ENCODE measurements at places on chromosomes 12 and 14.

DNA sequence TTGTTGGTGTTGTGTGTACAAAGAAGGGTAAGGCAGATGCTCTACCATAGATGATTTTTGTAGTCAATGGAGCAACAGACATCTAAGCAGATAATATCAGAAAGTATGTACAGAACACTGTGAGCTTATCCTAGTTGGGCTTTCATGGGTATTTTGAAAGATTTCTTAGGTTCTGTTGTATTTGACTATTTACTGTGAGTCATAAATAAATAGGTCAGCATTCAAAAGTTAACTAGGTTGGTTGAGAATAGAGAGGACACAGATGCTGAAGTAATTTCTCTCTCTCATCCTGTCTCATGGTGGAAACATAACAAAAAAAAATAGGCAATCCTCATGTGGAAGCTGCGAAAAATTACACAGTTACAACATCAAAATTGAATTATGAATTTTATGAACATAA, 413.5 kb downstream of the CCDC91 start:
- no peak for DNase-seq

DNA sequence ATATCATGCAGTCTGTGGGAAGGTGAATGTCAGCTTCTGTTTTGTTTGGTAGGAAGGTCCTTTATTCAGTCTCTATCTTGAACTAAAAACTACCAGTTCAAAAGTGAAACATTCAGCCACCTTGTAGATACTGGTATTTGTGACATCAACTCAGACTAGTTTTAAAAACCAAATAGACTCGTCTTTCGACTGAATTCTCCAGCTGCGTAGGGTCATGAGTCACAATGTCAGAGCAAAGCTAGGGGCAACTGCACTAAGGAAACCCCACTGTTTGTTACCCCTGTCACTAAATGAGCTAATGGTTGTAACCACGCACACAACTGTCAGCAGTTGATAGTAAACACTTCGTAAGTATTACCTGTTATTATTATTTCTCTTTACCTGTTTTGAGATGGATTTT, 144.6 kb downstream of the PRIMA1 start:
- DNase-seq, result no peak

DNA sequence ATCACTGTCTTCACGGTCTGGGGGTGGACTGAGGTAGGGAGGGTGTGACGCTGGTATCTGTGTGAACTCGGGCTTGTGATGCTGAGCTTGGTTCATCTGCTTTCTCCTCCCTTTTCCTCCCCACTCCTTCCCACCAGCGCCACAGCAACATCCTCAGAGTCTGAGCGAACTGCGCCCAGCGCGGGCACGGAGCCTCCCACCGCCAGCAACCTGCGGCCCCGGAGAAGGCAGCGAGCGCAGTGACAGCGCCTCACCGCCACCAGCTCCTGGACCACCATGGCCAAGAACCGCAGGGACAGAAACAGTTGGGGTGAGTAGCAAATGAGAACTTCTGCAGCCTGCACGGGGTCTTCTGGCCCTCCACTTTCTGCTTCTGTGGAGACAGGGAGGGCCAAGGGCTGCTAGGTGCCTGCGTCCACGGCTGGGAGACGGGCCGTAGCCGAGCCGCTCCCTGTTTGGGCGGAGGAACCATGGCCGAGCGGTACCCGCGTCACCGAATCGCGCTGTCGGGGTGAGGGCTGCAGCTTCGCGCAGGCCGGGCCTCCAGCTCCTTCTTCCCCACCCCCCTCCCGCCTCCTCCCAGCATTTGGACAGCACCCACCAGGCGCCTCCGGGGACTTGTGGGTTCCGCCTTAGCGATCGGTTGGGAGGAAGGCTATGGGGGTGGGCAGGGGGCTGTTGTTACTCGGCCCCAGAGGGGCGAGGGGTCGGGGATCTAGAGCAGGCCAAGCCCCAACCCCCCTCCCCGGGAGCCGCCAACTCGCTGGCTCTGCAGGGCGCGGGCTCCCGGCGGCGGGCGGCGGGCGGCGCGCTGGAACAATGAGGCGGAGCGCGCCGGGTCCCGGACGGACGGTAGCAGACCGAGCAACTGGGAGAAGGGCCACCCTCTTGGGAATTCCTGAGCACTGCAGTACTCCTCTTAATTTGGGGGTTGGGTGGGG, at the start of gene ATL1:
TSS of gene ATL1 (plus strand) at position 156 of the 941 bp plus-strand sequence. CDS start at position 277, 121 bp downstream.
- peak; percentile 83 for DNase-seq

DNA sequence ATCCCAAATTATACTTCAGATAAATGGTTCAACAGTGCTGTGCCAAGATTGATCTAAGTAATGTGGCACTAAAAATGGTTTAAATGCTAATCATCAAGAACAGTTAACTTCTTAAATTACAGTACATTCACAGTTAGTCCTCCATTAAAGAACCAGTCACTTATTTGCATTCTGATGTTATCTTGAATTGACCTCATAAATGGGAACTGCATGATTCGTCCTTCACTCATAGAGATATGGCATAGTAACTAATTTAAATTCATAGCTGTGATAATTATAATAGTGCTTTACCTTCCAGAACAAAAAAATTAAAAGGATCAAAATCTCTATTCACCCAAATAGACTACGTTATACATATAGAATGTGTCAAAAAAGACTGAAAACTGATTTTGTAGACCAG, 61.1 kb downstream of the COCH start:
- no peak for DNase-seq

GRCh38 chr14:80271389-80271788, 60.1 kb upstream of the DIO2 start:
- no peak for DNase-seq

GRCh38 chr12:115375186-115375991, 691.4 kb upstream of the TBX3 start:
- no peak for DNase-seq

GRCh38 chr12:10305411-10305810, 2.3 kb upstream of the KLRD1 start:
- DNase-seq, result no peak

- no peak for DNase-seq
These were observed 42.9 kb upstream of the ATP23 start for GRCh38 chr12:57898308-57898970.

- no peak for DNase-seq
These were observed 98.3 kb downstream of the TTC7B start for GRCh38 chr14:90717916-90718315.

DNA sequence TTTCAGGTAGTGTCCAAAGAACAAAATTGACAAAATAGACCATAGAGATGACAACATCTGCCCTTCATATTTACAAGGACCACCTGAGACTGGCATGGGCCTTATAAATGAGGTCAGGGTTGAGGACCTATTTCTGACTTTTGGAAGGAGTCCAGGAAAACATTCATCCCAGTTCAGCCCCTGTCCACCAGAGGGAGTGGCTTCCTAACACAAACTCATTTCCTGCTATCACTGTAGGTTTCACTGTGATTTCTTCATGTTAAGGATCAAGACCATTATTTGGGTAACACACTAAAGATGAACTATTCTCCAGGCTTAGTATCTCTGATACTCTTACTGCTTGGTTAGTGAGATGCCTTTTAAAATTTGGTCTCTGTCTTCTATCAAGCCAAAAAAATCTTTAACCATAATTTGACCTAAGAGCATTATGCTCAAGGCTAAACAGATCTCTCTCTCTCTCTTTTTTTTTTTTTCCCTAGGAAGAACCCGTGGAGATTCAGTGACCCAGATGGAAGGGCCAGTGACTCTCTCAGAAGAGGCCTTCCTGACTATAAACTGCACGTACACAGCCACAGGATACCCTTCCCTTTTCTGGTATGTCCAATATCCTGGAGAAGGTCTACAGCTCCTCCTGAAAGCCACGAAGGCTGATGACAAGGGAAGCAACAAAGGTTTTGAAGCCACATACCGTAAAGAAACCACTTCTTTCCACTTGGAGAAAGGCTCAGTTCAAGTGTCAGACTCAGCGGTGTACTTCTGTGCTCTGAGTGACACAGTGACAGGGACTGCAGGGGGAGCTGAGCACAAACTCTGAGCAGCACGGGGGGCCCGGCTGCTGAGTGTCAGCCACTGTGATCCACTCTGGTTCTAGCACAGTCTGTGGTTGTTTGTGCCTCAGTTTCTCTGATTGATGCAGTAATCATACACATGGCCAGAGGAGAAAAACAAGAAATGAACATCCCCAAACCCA, 267.6 kb upstream of the OR4E1 start:
- peak; percentile 4 for DNase-seq

DNA sequence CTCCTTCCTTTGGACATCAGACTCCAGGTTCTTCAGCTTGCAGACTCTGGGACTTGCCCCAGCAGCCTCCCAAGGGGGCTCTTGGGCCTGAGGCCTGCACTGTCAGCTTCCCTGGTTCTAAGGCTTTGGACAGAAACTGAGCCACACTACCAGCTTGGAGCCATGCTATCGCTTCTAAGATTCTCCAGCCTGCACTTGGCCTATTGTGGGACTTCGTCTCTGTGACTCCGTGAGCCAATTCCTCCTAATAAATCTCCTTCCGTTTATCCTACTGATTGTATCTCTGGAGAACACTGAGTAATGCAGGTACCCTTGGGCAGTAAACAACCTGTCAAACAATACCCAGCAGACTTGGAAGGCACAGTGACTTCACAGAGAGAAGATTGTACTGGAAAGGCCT, 24.9 kb upstream of the RHOJ start:
- DNase-seq, result no peak
